ENCODE measurements at places on chromosomes 13 and 19.

GRCh38 chr19:43584484-43584883 is 8.9 kb downstream of the PINLYP start:
- DNase-seq: no peak

GRCh38 chr13:102724923-102725322 is 30.1 kb upstream of the METTL21C start:
- peak; percentile 15 for DNase-seq

DNA sequence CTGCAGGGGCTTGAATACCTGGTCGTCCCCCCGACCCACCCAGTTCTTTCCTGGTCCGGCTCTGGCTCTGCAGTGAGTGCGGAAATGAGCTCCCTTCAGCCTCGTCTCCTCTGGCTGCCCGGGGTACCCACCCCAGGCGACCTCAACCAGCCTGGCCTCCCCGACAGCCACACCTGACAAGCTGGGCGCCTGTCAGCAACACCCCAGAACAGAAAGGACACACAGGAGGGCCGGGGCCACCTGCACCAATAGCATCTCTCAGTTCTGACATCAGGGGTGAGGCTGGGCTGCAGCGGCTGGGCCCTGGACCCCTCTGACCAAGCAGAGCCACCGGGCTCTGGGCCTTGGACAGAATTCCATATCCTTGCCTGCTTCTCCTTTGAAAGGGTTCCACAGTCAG is 19.7 kb downstream of the SUGP1 start:
- no peak for DNase-seq

DNA sequence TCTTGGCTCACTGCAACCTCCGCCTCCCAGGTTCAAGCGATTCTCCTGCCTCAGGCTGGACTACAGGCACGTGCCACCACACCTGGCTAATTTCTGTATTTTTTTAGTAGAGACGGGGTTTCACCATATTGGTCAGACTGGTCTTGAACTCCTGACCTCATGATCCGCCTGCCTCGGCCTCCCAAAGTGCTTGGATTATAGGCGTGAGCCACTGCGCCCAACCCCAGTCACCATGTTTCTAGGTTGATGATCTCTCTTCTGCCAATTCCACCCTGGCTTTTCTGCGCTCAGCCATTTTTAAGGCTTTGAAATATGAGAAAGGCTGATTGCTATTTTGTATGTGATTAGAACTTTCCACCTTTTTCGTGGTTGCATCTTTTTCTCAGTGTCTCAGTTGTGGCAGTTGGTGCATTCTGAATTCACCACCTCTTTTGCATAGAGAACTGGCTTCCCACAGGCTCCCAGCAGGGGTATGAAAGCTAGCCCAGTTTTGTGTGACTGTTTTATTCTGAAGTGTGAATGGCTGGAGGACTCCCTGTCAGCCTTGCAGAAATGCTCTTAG is 15.5 kb downstream of the CEACAM1 start:
- no peak for DNase-seq

DNA sequence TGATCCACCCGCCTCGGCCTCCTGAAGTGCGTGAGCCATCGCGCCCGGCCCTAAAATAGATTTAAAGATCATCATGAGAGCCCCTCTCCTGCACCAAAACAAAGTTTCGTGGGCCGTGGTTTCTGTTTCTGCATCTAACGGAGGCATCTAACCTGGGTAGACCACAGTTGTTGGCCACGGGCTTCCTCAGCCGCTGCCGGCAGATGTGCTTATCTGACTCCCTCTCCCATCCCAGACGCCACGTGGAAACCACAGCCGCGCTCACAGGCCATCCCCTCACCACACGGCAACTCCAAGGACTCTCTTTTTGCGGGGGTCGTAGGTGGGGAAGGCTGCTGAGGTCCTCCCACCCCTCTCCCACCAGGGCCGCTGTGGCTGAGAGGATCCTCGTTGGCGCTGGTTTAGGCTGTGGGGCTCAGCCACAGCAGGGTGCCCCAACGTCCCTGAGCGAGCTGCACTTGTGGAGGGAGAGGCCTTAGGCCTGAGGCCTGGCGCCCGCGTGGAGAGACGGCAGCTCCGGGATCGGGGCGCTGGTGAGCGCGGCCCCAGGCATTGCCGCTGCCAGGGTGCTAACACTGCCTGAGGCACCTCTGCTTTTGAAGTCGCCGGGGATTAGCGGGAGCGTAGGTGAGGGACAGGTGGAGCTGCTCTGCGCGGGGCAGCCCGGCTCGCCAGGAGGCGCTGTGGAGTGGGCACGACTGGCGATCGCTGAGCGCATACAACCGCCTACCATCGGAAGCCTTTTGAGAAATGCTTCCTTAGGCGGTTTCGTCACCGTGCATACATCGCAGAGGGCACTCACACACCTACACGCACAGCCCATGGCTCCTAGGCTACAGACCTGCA is 8.9 kb downstream of the ZSCAN1 start:
- no peak for DNase-seq

DNA sequence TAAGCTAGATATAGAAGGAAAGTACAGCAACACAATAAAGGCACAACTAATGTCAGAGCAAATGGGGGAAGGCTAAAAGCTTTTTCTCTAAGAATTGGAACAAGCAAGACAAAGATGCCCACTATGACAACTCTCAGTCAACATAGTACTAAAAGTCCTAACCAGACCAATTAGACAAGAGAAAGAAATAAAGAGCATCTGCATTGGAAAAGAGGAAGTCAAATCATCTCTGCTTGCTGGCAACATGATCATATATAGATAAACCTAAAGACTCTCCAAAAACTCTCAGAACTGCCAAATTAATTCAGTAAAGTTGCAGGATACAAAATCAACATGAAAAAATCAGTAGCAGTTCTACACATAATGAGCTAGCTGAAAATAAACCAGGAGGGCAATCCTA is 542.0 kb downstream of the DIAPH3 start:
- DNase-seq: no peak

GRCh38 chr19:33639035-33639681 is 17.4 kb downstream of the CHST8 start:
- peak; percentile 26 for DNase-seq

DNA sequence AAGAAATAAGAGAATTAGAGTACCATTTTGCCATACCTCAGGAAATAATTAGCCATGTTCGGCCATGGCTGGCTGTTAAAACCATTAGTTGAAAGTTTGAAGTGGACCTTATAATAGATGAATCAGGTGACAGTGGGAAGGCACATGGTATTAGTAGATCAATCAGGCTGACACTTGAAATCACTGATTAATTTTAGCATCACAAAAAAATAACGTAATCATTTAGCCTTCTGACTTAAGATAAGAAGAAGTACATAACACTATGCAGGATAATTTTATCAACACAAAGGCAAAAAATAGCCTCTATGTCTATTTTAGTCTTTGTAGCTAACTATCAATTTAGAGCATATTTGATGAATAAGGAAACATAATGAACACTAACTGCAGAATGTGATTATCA is 615.5 kb downstream of the PCDH17 start:
- no peak for DNase-seq

DNA sequence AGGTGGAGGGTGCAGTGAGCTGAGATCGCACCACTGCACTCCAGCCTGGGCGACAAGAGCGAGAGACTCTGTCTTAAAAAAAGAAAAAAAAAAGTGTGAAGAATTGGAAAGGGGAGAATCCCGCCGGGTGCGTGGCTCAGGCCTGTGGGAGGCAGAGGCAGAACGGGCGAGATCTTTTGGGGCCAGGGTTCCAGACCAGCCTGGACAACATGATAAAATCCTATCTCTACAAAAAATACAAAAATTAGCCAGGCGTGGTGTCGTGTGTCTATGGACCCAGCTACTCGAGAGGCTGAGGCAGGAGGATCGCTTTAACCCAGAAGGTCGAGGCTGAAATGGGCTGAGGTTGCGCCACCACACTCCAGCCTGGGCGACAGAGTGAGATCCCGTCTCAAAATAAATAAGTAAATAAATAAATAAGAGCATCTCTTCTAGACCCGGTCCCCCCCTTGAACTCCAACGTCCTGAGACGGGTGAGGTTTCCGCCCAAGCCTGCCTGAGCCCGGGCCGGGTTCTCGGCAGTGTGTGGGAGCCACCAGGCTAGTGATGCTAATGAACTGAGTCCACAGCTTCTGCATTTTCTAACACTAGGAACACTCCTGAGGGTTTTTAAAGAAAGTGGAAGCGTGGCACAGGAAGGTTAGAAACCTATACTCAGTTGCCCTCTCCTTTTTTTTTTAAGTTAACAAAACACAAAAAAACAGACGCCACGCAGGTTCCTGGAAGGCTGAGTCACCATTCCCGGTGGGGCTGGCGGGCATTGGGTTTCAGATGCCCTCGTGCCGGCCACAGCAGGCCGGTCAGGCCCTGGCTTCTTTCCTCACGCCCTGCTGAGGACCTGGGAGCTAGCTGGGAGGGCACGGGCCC is 22.0 kb downstream of the GPX4 start:
- no peak for DNase-seq

GRCh38 chr13:58949646-58950045 is 1214.1 kb downstream of the DIAPH3 start:
- DNase-seq: no peak

DNA sequence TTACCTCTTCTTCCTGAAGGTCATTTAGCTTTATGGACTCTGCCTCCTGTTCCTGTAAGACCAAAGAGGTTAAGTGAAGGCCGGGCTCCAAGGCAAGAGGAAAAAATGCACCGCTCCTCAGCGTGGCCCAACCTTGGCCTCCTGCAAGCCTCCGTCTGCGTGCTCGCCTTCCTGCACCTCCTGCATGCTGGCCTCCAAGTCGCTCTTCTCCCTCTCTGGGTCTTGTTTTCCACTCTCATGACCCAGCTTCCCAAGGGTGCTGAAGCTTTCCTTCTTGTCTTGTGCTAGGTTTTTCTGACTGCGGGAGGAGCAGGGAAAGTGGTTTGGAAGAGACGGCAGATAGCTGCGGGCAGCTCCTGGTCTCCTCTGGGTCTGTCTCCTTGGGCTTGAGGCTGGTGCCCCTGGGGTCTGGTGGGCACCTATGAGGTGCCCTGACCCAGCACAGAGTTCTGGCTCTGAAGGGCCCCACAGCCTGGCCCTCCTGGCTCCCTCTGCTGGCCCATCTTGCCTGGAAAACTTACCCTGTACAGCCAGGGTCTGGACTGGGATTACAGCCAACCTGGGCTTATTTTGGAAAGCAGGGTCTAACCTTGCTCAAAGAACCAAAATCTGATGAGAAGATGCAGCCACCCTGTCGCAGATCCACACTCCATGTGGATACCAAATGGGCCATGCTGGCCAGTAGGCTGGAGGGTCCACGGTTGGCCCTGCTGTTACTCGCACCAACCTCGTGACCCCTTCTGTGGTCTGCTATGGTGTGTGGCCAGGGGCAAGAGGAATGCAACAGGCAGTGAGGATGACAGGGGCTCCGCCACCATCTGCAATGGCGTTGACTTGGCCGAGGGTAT is 5.2 kb downstream of the C13orf46 start:
- DNase-seq: no peak

DNA sequence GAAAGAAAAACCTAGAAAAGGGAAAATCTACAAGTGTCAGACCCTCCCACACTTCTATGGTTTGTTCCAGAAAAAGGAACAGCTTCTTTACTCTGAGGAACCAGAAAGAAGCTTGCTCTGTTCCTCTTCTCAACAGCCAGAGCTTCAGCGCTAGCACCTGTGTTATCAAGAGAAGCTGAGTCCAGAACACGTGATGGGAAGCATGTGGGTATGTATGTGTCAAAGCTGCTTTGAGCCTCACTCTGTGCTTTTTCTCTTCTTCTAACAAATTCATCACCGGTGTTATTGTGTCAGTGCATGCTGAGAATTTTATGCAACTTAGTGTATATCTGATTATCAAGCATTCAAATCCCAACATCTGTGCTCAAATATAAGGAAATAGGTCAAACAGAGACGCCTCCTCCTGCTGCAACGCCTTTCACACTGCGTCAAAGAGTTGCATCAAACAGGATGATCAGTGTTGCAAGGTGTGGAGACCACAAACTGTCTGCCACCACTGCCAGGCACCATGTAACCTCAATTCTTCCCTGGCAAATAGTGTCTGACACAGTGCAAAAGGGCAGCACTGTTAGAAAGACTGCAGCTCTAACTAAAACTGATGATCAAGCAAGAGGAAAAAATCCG is 83.9 kb downstream of the LRRC63 start:
- no peak for DNase-seq

- no peak for DNase-seq
Measured at GRCh38 chr13:92537471-92537870, 689.1 kb upstream of the GPC6 start.

GRCh38 chr13:40800559-40800958 is 11.1 kb downstream of the SLC25A15 start:
- DNase-seq: no peak

GRCh38 chr19:18735752-18736151 is 52.3 kb downstream of the CRTC1 start:
- DNase-seq: no peak

DNA sequence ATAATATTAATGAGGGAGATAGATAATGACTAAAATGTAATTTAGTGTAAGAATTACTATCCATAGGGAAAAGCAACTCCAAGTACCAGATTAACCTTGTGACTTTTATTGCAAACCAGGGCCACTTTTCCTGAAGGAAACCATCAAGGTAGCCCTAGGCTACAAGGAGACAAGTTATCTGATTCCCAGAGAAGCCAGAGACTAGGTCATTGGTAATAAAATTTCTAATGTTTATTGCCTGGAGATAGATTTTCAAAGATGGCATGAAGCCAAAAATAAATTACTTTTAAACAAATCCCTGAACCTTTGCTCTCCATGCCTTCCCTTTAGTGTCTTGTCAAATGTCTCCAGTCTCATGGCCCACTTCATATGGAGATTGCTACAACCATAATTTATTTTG is 610.1 kb upstream of the SLC10A2 start:
- no peak for DNase-seq

GRCh38 chr13:27708325-27708724 is 84.0 kb upstream of the GSX1 start:
- DNase-seq: no peak

DNA sequence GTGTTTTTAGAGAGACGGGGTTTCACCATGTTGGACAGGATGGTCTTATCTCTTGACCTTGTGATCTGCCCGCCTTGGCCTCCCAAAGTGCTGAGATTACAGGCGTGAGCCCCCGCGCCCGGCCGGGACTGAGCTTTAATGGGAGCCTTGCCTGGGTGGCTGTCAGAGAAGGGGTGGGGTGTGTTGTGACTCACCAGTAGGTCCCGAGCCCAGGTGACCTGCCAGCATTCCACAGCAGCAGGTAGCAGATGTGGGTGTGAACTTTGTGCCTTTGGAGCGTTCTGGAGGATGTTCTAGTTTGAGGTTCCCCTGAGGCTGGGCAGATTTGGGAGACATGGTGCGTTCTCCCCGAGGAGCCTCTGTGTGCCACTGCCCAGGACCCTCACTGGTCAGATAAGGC is 7.1 kb upstream of the EPN1 start:
- DNase-seq: no peak

GRCh38 chr13:39612023-39612637 is 9.1 kb upstream of the LHFPL6 start:
- peak; percentile 63 for DNase-seq

DNA sequence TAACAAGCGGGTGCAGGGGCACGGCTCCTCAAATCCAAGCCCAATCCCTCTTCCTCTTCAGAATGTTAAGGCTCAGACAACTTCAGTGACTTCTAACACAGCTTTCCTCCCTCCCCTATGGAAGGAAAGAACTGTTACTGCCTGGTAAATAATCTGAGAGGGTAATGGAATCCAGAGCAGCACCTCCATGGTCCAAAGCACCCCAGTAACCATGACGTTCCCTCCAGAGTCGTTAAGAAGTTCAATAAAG is 969 bp downstream of the AKT2 start:
- no peak for DNase-seq
